ENCODE measurements at places on chromosomes 3 and 15.

DNA sequence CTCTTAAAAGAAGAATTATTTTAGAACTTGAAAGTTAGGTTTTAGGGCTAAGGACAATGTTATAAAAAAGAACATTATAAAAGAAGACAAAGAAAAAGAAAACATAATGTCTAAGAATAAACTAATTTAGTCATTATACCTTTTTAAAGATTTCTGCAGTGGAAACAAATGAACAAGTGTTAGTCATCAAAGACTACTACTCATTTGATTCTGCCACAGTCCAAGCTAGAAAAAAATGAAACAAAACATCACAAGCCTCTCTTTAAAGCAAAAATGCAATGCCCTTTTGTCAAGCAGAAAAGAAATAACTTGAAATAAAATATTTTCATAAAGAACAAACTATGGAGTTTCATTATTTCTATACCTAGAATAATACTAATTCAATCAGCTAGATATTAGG is 102.0 kb downstream of the TBC1D5 start:
- no peak for DNase-seq

DNA sequence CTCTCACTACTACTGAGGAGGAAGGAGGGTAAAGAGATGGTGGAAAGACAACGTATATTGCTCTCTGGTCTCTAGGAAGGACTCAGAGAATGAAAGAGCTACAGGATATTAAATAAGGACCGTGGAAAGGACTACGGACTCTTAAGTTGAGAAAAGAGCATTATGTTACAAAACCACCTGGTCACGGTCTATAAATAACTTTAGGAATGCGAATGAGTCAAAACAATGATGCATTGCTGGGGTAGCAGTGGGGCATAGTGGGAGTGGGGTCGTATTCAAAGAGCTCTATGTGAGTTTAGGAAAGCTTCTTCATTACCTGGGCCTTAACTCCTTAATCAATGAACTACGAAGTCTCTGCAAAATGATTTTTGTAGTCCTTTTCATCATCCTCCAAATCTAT is 295.7 kb upstream of the SOX14 start:
- DNase-seq, result no peak

- DNase-seq, result no peak
These were observed 53.5 kb downstream of the SEMA5B start for GRCh38 chr3:122973893-122974615.

DNA sequence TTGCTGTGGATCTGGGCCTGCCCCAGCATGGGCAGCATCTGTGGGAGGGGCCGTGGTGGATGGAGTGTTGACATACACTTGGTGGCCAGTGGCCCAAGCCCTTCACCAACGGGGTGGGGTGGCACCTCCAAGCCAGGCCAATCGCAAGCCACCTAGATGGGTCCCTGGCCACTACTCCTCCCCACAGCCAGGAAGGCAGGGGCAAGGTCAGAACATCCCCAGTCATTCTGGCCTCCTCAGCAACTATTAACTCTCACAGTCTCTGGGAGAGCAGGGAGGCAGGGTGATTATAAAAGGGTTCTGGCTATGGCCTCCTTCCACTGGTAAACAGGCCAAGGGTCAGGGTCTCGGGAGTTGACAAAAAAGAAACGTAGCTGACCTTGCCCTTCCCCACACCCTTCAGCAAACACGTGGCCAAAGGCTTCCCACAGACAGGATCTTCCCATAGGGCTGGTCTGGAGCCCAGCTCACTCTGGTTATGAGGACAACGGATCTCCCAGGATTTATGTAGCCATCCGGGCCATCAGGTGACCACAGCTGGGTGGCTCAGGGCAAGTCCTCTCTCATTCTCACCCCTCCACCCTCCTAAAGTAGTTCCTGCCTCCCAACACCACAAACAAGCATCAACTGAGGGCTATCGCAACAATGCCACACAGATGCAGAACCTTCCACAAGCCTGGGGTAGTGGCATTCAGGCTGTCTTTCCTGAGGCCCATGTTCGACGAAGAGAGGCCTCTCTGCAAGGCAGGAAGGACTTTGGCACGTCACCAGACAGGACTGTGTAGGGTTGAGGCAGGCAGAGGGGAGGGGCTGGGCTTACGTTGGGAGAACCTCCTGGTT is 18.9 kb downstream of the TLE3 start:
- no peak for DNase-seq

GRCh38 chr3:81291586-81291985 is 469.9 kb downstream of the GBE1 start:
- no peak for DNase-seq

- no peak for DNase-seq
These were observed 49.1 kb downstream of the CMTM7 start for GRCh38 chr3:32440611-32441350.
